ENCODE measurements at places on chromosomes 7 and 10.

DNA sequence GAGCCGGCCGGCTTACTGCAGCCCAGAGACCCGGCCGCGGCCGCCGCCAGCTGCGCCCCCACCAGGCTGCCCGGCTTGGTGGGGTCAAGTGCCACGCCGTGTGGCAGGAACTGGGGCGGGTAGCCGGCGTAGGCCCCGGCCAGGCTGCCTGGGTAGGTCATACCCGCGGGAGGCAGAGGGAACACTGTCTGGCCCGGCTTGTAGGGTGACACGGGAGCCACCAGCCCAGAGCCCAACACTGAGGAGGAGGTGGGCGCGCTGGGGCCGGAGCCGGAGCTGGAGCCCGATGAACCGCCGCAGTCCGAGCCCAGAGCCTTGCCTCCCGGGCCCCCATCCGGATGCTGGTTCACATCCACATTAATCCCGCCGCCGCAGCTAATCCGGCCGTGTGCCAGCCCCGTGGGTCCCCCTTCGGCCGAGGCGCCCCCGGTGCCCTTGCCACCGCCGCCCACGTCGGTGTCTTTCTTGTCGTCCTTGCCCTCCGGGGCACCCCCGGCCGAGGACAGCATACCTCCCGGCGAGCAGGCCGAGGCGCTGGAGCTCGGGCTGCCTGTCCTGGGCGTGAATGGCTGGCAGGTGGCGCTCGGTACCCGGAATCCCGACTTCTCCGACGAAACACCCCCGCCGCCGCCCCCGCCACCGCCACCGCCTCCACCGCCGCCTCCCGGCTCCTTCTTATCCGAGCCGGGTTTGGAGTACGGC lies 2.0 kb downstream of the ZNF503 start:
- peak; percentile 71 for DNase-seq

DNA sequence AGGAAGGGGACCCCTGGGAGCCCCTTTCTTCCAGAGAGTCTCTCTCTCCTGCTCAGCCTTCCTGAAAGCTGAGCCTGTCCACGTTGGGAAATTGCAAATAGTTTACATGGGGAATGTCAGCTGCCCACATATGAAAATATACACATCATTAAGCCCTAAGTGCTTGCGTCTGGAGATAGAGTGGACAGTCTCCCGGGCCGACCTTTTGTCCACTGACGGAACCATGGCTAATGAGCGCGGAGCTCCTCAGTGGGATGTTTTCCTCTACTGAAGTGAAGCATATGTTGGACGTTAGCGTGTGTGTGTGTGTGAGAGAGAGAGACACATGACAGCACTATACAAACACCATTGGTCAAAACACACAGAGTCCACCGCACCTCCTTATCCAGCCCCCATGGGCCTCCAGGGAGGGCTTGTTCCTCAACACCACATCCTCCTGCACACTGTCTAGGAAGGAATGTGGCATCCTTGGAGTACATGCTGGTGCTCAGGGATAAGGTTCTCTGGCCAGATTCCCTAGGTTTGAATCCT lies 128.4 kb downstream of the RGS10 start:
- DNase-seq: no peak

- peak; percentile 63 for DNase-seq
Observed at GRCh38 chr7:45689011-45689796, 115.0 kb downstream of the ADCY1 start.

DNA sequence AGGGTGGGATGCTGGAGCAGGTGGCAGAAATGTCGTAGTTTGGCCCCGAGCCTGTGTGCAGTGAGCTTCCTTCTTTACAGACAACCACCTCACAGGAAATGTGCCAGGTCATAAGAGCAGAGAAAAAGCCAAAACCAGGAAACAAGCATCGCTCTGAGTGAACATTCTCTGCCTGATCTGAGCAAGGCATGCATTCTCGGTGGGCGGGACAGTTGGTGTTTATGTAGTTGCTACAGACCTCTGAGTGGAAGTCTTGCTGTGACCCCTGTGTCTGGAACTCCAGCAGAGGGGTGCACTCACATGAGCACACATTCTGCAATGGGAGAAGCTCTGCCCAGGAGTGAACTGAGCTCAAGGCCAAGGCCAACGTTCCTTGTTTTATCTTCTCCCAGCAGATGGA lies 230.1 kb downstream of the TCERG1L start:
- no peak for DNase-seq

GRCh38 chr7:78264105-78264504 lies 465.5 kb downstream of the PHTF2 start:
- no peak for DNase-seq

DNA sequence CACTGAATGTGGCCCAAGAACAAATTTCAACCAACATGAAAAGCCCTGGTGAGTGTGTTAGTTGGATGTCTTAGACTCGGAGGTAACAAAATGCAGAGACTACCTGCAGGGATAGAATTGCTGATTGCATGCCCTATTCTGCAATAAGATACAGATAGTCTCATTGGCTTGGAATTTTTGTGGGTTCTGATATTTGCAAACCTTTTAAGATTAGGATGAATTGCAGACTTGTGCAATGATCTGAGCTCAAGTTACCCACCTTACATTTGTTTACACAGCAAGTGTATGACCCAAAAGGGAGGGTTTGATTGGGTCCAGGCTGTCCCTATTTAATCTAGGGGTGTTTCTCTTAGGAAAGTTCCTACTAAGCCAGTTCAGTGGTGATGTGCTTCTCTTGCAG lies 45.4 kb downstream of the GPR37 start:
- DNase-seq: peak; percentile 62

DNA sequence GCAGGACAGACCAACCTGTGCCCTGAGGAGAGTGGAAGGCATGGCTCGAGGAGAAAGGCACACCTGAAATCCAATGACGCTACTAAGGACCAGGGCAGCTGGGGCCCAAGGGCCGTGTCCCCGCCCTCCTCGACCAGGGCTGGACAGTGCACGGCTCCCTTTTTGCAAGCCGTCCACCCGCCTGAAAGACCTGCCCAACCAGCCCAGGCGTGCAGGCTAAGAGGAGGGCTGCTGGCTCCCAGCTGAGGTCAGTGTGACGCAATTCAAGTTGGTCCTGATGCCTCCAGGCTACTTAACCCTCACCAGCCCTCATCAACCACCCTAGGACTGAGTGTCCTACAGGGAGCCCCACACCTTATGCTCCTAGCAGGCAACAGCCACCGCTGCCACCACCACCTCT lies 69.3 kb downstream of the DLG5 start:
- peak; percentile 39 for DNase-seq

DNA sequence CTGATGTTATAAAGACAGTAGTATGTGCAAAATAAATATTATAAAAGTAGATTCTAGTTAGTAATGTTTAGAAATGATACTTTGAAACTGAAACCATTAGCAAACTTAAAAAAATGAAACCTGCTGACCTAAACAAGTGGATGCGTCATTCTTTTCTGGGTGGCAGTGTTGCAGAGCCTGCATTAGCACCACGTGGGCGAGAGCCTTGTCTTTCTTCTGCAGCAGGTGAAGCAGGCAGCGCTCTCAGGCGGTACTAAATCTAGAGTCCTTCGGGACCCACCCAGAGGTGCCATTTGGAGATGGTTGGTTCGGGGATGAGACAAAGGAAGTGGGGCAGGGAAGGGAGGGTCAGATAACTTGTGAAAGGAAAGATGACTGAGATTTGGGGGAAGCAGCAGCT lies 759.1 kb upstream of the IGFBP3 start:
- DNase-seq: peak; percentile 27

- DNase-seq: no peak
Observed at GRCh38 chr7:156554488-156554887, 86.1 kb upstream of the RNF32 start.

DNA sequence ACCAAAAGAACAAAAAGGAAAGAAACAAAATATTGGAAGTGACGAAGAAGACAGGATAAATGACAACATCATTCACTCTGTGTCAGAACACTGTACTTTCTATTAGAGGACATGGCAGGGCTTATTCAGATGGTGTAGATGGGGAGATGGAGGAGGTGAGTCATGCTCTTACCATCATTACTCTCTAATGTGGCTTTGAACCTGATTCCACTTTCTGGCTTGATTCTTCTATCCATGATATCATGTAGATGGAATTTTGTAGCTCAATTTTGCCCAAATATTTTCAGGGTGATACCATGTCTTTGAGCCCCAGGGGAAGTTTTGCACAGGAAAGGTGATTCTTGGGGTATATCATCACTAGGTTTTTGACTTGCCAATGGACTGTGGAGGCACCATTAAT lies 91.7 kb downstream of the CFAP58 start:
- peak; percentile 92 for DNase-seq

DNA sequence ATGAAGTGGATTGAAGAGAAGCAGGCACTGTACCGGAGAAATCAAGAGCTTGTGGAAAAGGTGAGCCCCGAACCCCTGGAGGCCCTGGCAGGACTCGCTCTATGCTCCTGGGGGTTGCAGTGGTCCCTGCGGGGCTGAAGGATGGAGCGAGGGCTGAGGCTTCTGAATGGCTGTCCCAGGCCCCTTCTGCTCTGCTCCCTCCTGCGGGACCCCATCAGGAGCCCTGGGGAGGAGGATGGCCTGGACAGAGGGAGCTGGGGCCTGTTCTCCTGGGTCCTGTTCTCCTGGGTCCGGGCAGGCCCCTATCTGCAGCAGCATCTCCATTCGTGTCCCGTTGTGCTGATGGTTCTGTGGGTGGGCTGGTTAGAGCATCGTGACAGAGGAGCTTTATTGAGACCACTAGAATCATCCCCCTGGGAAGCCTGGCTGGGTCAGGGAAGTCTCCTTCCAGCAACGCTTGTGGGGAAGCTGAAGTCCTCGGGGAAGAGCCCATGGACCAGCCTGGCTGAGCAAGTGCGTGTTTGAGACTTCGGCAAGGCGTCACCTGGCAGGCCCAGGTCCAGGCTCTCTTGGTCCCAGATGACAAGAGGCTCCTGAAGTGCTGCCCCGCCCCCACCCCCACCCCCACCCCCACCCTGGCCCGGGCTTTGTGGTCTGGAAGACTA lies 41.1 kb upstream of the DPYSL4 start:
- no peak for DNase-seq

DNA sequence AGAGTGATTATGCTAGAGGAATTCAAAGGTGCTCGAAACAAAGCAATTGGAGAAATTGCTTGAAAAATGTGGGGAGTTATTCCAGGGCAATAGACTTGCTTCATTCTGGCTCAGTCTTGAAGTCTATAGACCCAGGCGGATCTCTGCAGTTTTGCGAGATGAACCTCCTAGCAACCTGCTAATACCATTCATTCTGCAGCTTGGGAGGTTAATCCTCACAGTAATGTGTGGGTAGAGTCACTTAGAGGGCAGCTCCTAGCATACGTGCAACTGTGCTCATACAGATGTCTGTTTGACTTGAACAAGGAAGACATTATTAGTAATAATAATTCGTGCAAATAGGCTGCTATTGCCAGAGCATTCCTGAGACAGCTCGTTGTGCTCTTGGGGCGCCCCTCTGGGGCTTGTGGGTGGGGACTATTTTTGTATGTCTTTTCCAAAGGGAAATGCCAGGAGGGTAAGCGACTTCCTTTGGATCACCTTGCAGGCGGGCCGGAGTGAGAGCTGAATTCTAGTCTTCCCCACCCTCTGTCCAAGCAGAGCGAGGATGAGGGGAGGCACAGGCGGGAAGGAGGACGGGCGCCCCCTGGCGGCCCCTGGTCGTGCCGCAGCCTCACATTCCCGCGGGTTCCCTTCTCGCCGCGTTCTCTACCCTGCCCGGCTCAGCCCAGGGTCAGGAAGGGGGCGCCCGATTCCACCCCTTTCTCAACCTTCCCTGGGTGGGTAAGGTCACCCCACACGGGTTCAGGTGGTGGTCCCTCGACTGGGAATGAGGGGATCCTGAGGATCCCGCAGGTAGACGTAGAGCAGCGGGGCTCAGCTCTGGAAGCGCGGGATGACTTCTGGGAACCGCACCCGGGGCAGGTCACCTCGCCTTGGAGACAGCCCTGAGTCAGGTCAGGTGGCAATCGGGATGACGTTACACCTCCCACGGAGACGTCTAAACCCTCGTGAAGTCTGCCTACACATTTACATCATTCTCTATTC lies 241.5 kb downstream of the PHTF2 start:
- DNase-seq: no peak

DNA sequence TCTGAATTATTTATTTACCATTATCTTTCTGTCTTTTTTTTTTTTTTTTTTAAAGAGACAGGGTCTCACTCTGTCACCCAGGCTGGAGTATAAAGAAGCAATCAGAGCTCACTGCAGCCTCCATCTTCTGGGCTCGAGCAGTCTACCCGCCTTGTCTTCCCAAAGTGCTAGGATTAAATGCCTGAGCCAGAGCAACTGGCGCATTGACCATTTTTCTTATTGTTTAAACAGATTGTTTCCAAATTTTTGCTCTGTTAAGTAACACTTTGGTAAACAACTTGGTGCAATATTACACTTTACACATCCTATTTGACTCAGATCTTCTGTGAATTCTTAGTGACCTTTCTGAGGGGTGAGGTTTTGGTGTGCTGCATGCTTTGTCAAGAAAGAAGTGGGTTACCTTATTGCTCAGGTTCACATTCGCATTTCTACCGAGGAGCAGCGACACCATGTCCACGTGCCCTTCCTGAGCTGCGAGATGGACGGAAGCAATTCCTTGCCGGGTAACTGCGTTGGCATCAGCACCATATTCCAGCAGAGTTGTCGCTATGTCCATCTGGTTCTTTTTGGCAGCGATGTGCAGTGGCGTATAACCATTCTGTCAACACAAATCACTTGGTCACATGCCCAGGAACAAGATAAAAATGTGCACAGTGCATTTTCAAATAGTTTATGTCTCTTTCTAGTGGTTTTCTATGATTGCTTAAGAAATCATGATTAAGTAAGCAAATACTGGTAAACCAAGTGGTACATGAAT lies 203.2 kb downstream of the ANK3 start:
- DNase-seq: no peak

GRCh38 chr7:138167222-138167621 lies 91.0 kb downstream of the AKR1D1 start:
- DNase-seq: no peak

DNA sequence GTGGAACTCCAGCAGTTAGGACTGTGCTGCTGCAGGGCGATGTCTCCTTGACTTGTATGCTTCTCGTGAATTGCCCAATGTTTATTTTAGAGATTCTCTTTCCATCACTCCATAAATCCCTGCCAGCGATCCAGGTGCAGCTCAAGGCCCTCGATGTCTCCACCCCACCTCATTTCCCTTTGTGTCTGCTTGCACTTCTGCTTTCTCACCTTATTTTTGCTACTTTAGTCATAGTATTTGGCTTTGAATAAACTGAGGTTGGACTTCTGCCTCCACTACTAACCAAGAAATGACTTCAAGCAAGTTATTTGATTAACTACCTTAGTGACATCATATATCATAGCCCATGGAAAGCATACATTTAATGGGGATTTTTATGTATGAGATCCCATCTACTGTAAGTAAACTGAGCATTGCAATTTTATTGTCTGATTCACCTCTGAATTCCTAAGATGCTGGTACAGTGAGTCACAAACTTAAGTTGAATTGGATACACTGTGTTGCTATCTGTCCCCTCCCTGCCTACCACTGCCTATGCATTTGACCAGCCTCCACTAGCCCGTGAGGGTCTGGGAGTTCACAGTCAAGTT lies 255.8 kb downstream of the ABCA13 start:
- DNase-seq: peak; percentile 86
